ENCODE measurements at places on chromosomes 13 and 19. TPM values are rescaled to one million over a fixed set of nuclear protein-coding genes. Genes with fewer than 3 reads are reported as not detected.

TMEM190 gene
- not detected for total RNA-seq

VMAC gene
- 4.3 TPM for total RNA-seq

RGS9BP gene
- total RNA-seq: 0.37 TPM

TSSK6 gene
- total RNA-seq: 2.7 TPM

OSCAR gene
- 0.20 TPM for total RNA-seq

ZNF724 gene
- total RNA-seq: 11.1 TPM

CABP5 gene
- not detected for total RNA-seq

ZNF414 gene
- total RNA-seq: 2.9 TPM

CLEC4M gene
- not detected for total RNA-seq

CGB2 gene
- total RNA-seq: not detected

MICOS13 gene
- 37.5 TPM for total RNA-seq

ZNF625 gene
- 5.9 TPM for total RNA-seq

PCSK4 gene
- 1.8 TPM for total RNA-seq

KLK3 gene
- total RNA-seq: not detected

CEACAM7 gene
- total RNA-seq: not detected

ZIC5 gene
- not detected for total RNA-seq

ZNF835 gene
- total RNA-seq: 0.20 TPM

CYP2A6 gene
- total RNA-seq: not detected

TEX29 gene
- total RNA-seq: 0.37 TPM

ZNF541 gene
- under 0.01 TPM for total RNA-seq

GFY gene
- not detected for total RNA-seq

NCR1 gene
- total RNA-seq: not detected

SMIM44 gene
- total RNA-seq: not detected

CGB8 gene
- not detected for total RNA-seq

DNAAF3 gene
- total RNA-seq: 0.59 TPM

LILRB2 gene
- not detected for total RNA-seq

PCDH17 gene
- 0.20 TPM for total RNA-seq

VAV1 gene
- total RNA-seq: not detected

ZNF599 gene
- total RNA-seq: 4.8 TPM

WDR88 gene
- total RNA-seq: not detected

CEACAM4 gene
- total RNA-seq: not detected

INSL3 gene
- not detected for total RNA-seq
